Activated CD4-positive, alpha-beta T cell treated with anti-CD3 and anti-CD28 coated beads, Interleukin-2, Interleukin-6, amounts not matched to agents 100 ng/mL and 50 ng/mL, durations not matched to agents 16 hours and 8 hours (primary cell): ENCODE measurements at places on chromosomes 16 and 17.

DNA sequence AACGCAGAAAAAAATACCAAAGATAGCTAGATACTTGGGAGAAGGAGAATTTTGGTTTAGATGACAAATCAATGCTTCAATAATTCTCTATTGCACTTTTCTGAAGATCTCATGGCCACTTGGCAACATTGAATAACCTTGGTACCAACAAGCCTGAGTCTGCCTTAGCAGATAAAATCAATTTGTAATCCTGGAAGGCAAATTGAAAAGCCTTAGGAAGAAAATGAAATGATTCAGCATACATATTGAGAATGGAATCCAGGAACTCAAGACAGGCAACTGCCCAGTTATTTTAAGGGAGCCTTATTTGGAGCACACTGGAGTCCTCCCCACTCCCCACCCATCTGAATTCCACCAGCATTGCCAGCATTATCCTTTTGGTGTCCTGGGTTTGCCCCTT, 109.3 kb upstream of the SOX9 start:
- no peak for DNase-seq

DNA sequence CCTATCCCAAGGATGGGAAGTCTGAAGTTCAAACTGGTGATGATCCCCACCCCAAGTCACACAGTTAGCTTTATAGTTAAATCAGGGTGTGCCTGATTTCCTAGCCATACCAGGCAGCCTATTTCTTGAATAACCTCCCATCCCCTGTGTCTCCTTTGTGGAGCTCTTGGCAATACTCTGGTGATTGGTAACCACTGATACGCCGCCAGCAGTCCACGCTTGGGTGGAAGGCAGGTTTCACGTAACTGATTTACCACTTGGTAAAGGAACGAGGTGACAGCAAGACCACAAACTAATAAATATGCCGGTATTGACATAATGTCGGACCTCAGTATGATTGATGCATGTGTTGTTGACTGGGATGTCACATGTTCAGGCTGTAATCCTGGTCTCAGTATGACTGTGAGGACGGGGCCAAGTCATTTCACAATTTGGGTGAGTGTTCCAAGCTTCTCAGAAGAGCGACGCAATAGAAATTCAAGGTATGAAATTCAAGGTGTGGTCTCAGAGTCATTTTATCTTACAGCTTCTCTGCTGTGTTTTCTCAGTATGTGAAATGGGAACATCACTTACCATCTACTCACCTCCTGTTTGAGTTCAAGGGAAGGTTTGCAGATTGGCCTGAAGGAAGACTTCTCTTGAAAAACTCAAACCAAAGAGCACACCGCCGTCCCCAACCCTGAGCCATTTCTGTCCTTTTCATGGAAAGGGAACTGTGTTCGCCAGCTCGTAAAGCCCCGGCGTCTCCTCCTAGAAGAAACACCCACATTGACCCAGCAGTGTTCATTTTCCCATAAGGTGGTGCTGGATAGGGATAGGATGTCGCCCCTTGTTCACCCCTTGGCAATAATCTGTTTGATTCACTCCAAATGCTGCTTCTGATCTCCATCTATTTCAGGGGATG, 678.9 kb downstream of the WWOX start:
- peak; percentile 95 for DNase-seq

DNA sequence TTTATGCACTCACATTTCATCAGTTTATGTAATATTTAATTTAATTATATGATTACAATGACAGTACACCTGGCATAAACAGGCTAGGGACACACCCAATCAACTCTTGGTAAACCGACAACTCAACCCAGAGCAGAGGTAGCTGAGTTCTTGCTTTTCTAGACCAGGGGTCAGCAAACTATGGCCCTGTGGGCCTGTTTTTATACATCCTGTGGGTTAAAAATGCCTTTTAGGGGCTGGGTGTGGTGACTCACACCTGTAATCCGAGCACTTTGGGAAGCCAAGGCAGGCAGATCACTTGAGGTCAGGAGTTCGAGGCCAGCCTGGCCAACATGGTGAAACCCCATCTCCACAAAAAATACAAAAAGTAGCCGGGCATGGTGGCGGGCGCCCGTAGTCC, 99.2 kb upstream of the TMEM97 start:
- DNase-seq: no peak

DNA sequence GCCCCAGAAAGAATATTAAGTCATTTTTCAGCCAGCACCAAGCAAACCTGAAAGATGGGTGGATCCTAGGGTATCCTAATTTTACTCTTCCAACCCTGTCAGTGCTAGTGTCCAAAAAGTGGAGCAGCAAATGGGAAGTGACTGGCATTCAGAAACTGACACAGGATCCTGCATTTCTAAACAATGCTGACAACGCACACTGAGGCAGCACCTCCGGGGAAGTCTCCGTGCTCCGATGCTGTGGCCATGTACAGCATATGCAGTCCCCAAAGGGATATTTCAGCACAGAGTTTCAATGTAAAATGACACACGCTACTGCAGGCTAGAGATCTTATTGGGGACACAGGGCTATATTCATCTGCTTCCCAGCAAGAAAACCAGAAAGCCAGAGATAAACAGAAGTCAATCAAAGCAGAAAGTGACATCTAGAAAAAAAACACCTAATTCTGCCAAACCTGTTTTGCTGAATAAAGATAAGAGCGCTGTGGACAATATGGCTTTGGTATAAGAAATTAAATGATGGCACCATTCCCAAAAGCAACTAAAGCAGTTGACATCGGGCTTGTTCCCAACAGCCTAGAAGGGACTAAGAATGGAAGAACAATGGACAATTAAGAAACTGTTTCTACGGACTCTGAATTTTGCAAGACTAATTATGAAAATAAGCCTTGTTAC, 17.3 kb downstream of the XYLT1 start:
- DNase-seq: no peak

- no peak for DNase-seq
Observed at GRCh38 chr16:56400458-56400857, 24.9 kb downstream of the AMFR start.

- no peak for DNase-seq
Observed at GRCh38 chr16:79902351-79902750, 301.8 kb upstream of the MAF start.

- DNase-seq: peak; percentile 56
Observed at GRCh38 chr17:40290629-40291280, 3.1 kb downstream of the CDC6 start.

DNA sequence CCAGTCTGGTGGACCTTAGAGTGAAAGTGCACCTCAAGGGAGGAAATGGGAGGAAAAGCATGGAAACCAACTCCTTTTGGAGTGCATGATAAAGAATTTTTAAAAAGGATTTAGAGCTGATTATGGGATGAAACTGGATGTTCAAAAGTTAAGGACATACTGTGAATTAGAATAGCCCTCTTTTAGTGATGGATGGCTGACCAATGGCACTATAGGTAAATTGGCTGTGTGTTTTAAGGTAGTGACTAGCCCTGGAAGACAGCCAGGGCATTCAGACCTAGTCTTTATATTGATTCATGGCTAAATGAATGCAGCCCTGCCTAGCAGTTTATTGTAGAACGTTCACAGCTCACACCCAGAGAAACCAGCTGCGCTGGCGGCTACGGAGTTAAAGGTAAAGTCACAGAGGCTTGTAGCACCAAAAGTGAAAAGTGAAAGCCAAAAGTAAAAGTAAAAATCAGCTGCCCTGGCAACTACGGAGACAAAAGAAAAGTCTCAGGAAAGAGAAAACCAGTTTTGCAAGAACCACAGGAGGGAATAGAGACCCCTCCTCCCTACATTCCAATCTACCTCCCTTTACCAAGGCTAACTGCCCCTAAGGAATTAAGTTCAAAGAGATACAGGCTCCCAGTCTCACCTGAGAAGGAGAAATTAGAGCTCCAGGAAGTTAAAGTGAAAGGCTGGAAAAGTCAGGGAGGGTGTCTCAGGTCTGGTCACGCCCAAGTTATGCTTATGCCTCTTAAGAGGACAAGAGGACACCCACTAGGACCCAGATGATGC, 21.8 kb downstream of the ACSM1 start:
- peak; percentile 27 for DNase-seq

DNA sequence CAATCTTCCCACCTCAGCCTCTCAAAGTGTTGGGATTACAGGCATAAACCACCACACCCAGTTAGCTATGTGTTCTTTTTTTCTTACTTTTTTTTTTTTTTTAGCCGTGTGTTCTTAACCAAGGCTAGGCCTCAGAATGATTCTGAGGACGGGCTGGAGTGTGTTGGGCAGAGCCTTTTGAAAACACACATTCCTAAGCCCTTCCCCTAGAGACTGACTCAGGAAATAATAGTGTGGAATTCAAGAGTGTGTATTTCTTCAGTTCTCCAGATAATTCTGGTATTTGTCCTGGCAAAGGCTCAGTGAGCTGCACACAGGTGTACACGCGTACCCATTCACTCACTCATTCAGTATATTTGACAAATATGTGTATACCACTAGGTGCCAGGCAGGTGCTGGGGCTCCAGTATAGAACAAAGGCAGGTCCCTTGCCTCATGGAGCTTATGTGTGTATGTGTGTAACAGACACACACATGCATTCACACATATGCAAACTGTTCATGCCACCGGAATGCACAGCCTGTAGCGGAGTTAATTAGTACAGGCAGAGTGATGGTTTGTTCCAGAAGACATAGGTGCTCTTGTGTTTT, 19.4 kb upstream of the NFATC3 start:
- no peak for DNase-seq

DNA sequence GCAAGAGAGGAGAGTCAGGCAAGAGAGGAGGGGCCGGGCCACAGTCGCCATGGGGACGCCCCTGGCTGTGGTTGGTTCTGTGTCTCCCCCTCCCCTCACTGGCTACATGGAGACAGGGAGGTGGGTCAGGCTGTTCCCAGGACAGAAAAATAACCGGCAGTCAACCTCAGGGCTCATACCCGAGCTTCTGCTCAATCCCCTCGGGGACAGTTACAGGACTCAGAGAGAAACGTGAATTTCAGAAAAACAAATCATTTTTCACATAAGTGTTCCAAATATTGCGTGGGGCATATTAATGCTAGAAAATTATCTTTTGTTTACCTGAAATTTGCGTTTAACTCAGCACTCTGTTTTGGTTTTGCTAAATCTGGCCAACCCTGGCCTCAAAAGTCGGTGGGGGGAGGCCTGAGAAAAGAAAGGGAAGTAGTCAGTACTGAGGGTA, 22.2 kb upstream of the CPSF4L start:
- no peak for DNase-seq

DNA sequence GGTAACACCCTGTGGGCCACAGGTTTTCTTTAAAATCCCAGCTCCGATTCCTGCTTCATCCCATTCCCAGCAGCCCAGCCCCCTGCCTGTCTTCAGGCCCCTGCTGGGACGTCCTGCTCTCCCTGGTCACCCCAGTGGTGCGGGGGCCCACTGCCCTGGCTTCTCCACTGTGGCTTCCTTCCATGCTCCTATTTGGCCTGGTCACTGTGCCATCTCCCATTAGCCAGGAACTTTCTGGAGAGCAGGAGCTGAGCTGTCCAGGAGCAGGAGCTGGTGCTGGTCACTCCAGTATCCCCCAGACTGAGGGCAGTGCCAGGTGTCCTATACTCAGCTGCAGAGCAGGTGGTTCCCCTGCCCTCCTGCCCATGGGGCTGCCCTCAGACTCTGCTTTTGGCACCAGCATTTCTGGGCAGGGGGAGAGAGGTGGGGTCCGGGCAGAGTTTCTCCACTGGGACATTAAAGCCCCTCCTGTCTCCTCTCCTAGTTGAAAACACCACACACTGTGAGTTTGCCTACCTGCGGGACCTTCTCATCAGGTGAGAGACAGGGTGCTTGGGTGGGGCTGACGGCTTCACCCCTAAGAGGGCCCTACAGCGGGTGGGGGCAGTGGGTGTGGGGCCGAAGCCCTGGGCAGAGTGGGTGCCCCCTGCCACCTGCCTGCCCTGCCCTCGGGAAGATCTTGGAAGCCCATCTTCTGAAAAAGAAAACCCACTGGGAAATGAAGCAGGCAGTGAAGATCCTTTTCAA, 356.2 kb downstream of the SEC14L1 start:
- no peak for DNase-seq

DNA sequence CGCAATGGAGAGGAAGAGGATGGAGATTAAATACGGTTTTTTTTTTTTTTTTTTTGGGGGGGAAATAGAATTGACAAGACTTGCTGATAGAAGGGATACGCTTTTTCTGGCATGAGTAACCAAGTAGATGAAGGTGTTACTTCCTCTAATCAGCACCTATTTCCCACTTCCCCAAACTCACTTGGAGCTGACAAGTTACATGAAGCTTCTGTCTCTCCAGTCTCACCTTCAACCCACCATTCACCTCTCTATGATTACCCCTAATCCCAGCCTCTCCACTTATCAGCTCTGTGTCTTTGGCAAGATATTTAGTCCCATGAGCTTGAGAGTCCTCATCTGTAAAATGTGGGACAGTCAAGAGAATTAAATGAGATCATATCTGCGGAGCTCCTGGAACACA, 185.9 kb upstream of the HS3ST3A1 start:
- DNase-seq: no peak

DNA sequence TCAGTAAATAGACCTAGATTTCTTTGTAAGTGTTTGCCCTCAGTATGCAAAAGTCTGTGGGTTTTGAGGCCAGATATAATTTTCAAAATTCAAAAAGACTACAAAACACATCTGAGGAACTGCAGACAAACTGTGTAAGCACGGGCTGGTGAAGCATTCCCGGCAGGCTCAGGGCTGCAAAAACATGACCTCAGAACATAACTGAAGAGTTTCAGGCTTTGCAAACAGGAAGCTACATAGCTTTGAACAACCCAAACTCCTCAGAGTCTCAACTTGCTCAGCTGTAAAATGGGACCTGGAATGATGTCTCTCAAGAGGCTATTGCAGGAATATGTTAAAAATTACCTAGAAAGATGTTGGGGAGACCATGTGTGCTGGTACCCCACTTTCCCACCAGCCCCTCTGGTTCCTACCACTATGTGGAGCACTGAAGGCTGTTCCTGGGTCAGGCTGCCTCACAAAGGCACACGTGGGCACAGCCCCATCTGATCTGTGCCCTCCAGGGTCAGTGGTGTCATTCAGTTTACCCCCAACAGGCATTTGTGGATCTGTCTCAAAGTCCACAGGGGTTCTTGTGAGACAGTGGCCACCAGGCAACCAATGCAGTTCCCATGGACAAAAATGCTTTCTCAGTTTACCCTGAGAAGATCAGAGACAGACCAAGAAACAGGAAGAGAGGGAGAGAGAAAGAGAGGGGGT, 72.9 kb downstream of the CREBBP start:
- DNase-seq: peak; percentile 74

DNA sequence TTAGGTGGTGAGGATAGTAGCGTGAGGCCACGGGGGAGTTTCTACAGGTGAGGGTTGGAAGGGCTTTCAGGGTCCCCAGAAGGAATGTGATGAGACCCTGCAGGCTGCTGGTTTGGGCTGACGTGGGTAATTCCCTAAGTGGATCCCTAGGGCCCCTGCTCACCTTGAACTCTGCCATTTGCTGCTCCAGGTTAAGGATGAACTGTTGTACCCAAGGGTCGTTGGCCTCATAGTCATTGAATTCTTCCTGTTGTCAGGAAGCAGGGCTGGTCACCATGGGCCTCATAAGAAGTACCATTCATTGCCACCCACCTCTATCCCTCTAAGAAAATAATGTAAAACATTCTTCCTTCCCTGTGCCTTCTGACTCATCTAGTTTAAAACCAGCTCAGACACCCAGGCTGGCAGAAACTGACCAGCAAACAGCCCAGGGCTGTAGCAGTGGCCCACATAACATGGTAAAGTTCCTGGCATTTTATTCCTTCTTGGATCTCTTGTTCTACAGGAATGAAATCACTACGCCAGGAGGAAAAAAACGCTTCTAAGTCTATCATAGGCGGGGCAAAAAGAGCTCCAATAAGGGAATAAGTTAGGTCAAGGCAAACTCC, 27.6 kb downstream of the FCSK start:
- DNase-seq: no peak
